ENCODE measurements at places on chromosomes 4 and X. TPM values are rescaled to one million over a fixed set of nuclear protein-coding genes. Genes with fewer than 3 reads are reported as not detected.

FGB gene
- polyA plus RNA-seq, result not detected

XG gene
- 0.60 TPM for polyA plus RNA-seq

OPRPN gene
- not detected for polyA plus RNA-seq

RIPPLY1 gene
- polyA plus RNA-seq, result not detected

PNMA3 gene
- 3.4 TPM for polyA plus RNA-seq

POU4F2 gene
- polyA plus RNA-seq, result not detected

DCLK2 gene
- polyA plus RNA-seq, result not detected

GYPB gene
- polyA plus RNA-seq, result not detected

CRLF2 gene
- not detected for polyA plus RNA-seq

MAP9 gene
- 33.7 TPM for polyA plus RNA-seq

IGSF1 gene
- 12.8 TPM for polyA plus RNA-seq

VCX gene
- 0.66 TPM for polyA plus RNA-seq

BEX5 gene
- 34.7 TPM for polyA plus RNA-seq

GAGE2A gene
- polyA plus RNA-seq, result not detected

GTPBP6 gene
- 41.4 TPM for polyA plus RNA-seq

NSUN7 gene
- polyA plus RNA-seq, result 27.3 TPM

TMEM35A gene
- polyA plus RNA-seq, result 4.2 TPM

DMRTC1 gene
- not detected for polyA plus RNA-seq

PCDH19 gene
- 0.87 TPM for polyA plus RNA-seq

COMMD8 gene
- polyA plus RNA-seq, result 17.4 TPM

CYSLTR1 gene
- not detected for polyA plus RNA-seq

APLN gene
- polyA plus RNA-seq, result 0.60 TPM

NKX3-2 gene
- polyA plus RNA-seq, result not detected

CT45A2 gene
- not detected for polyA plus RNA-seq

RPA4 gene
- 1.0 TPM for polyA plus RNA-seq

MAGED4B gene
- 145 TPM for polyA plus RNA-seq

HSFX1 gene
- not detected for polyA plus RNA-seq

PFKFB1 gene
- polyA plus RNA-seq, result not detected

FBXO8 gene
- 5.4 TPM for polyA plus RNA-seq

Data from GM23338 (cell line).